Non-pigmented ciliary epithelial cell (primary cell): ENCODE measurements at places on chromosomes 3 and 15.

- DNase-seq = no peak
These were observed 20.8 kb downstream of the UBE2E1 start for GRCh38 chr3:23826382-23827064.

- no peak for DNase-seq
These were observed 12.8 kb downstream of the SAXO2 start for GRCh38 chr15:82275410-82275809.

DNA sequence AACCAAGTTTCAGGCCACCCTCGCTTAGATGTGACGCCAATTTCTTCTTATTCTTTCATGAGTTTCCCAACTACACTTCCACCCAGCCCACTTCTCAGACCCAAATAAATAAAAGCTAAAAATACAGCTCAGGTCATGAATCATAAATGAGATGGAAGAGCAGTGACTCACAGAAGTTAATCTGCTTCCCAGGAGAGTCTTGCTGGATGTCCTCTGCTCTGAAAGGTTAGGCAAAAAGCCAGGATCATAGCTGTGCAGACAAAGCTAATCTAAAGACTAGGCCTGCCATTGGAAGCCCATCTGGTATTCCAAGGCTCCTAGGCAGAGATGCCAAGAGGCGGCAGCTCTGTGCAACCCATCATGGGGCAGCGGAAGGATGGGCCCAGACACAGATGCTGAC lies 24.1 kb downstream of the SHC4 start:
- DNase-seq = peak; percentile 96

- no peak for DNase-seq
These were observed 252.7 kb downstream of the EPHA3 start for GRCh38 chr3:89360156-89360555.

- no peak for DNase-seq
These were observed 326.1 kb upstream of the ROPN1 start for GRCh38 chr3:124318014-124318413.

DNA sequence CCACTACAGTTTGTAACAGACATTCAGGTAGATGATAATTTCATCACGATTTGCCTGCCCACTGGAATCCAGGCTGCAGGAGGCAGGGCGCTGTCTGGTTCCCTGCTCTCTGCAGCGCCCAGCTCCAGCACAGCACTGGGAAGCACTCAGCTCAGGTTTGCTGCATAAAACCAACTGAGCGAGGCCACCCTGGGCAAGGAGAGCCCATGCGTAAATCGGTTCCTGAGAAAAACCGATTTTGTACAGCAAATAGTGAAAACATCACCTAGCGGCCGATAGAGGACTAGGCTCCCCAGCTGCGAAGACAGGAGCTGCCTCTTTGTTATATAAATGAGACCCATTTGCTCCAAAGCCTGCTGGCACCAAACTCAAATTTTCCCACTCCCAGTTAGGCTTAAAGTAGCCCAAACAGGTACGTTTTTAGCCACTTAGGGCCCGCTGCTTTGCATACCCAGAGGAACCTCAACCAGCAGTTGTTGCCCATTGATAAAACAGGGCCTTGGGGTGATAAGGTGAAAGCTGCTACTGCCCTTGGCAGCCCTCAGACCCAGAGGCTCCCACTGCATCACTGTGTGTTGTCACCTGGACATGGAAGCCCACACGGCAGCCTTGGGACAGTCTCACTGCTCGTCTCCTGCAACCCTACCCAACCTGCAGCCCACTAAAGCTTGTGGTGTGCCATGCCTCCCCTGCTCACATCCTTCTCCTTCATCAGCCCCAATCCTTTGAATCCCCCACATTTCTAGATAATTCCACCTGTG lies 47.5 kb downstream of the ALDH1L1 start:
- DNase-seq = no peak

- no peak for DNase-seq
These were observed 128.0 kb downstream of the LRIG1 start for GRCh38 chr3:66372681-66373350.

DNA sequence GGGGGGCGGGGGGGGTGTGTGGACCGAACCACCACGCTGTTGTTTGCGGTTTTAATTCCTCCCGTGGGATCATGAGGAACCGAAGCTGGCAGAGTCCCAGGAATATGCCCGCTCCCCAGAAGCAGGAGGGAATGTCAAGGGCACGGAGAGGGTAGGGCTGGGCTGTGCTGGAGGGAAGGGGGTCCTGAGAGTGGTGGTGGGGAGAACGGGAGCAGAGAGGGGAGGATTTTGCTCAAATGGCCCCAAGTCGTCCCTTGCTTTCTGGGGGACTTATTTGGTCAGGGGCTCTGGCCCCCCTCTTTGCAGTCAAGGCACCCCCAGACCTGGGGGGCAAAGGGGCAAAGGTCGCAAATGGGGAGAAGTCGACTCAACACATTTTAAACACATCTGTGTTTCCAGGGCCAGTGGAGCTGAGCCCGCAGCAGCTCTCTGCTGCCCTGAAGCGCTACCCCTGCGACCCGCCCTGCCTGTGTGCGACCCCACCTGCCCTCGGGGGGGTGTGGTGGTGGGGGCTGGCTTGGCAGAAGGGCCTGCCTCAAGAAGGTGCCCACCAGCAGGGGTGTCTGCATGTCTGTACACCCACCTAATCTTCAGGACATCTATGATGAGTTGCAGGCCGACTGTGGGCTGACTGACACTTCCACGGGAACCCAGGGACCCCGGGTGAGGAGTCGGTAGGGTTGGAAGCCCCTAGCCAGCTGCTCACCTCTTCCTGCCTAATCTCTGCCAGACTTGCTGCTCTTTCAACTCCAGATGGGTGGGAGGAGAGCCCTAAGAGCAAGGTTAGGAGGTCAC lies 602 bp upstream of the ATP2B2 start:
- DNase-seq = no peak

DNA sequence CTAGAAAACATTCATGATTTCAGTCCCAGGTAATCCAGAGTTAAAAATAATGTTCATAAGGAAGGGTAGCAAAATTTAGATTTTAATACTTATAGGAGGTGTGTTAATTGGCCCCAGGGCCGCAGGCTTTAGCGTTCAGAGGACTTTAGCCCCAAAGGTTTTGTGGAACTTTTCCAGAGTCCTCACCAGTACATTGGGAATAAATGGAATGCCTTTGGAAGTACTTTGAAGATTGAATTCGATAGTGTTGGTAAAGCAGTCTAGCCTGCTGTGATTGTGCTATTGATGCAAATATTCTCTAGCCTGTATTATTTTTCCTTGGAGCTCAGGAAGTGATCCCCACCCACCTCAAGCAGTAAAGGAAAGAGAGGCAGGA lies 137.1 kb downstream of the IGF1R start:
- no peak for DNase-seq

- no peak for DNase-seq
These were observed 20.5 kb upstream of the ACTC1 start for GRCh38 chr15:34815836-34816235.

DNA sequence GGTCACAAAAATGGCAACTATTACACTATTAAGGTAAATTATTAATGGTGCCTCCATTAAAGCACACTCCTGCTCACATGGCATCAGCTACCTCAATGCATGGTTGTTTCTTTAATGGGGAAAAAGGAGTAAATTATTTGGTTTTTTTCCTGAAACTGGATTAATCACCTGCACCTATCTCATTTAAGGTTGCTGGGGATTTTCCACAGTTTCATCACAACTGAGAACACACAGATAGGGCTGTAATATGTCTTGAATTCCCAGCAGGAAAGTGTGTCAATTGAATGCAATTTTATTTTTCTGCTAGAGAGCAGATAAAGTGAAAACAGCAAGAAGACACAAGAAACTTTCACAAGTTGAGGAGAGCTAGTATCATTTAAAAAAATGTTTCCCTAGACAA lies 36.4 kb downstream of the RFTN1 start:
- no peak for DNase-seq

GRCh38 chr15:83516935-83517334 lies 69.8 kb downstream of the SH3GL3 start:
- DNase-seq = peak; percentile 4
